ENCODE measurements at places on chromosomes 16 and 17. TPM values are rescaled to one million over a fixed set of nuclear protein-coding genes. Genes with fewer than 3 reads are reported as not detected.

- H3K27me3 ChIP-seq, result no peaks in the 10 kb centered on the region
- H3K4me3 ChIP-seq, result no peak overlapping the region
- no peaks in the 10 kb centered on the region for H3K36me3 ChIP-seq
These were observed 43.5 kb downstream of the ZDHHC7 start for GRCh38 chr16:84967828-84968227.

DNA sequence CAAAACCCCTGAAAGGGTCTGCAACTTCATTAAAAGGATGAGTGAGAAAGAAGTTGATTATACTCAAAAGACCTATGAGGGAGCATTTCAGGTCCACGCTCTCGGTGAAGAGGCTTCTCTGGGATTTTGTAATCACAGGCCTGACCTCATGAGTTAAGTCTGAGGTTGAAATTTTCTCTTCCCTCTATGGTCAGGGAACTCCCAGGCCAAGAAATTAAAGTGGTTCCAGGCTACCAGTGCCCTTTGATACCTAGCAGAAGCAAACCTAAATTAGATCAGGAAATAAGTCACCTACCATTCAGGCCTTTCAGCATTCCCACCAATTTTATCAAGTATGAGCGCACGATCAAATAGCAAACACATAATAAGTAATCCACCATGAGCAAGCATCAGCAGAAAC, 27.9 kb downstream of the MBTD1 start:
- DNase-seq, result no peak
- H3K4me3 ChIP-seq, result no peak overlapping the region
- H3K36me3 ChIP-seq, result no peaks in the 10 kb centered on the region
- H3K4me1 ChIP-seq, result no peaks in the 10 kb centered on the region
- H3K27me3 ChIP-seq, result no peaks in the 10 kb centered on the region
- H3K27ac ChIP-seq, result no peak overlapping the region

DNA sequence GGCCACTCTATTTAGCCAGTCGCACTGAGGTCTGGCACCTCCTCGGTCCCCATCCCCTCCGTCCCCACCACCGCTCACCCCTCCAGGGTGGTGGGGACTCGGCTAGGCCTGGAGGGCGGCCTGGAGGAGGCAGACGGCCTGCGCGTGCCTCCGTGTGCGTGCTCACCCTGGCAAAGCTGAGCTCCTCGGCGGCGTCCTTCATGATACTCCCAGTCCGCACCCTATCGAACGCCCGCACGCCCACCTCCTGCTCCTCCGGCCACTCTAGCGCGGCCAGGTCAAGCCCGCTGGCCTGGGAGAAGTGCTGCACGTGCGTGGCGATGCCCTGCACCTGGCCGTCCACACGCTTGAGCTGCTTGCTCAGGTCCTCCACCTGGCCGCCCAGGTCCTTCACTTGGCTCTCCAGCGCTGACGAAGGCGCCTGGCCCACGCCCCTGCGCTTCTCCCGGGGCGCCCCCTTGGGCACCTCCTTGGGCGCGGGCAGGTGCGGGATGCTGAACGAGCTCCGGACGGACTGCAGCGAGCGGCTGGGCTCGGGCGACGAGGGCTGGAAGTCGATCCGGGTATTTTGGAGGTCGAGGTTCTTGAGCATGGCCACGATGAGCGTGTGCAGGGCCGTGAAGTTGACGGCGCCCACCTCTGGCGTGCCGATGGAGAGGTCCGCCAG, 644 bp downstream of the QRICH2 start:
- DNase-seq, result no peak
- no peak overlapping the region for H3K4me3 ChIP-seq
- H3K27ac ChIP-seq, result no peak overlapping the region
- 0 out of 2 replicates have a peak, but pooled peaks cover 6% of the 10 kb centered on the region for H3K36me3 ChIP-seq
- no peaks in the 10 kb centered on the region for H3K4me1 ChIP-seq

DNA sequence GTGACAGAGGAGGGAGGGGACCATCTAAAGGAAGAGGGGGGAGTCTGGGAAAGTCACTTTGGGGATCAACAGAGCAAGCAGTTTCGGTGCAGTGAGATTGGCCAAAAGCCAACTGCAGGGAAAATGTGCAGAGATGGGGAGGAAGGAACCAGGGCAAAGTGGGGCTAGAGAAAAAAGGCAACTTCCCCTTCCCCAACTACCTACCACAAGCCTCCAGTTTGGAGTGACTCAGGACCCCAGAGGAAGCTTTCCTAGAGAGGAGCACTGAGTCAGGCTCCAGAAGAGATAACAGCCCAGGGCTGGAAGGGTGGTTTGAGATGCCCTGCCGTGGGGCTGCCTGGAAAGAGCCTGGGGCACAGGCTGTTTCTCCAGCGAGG, 6.9 kb upstream of the CD300LD start:
- no peaks in the 10 kb centered on the region for H3K4me1 ChIP-seq
- no peak overlapping the region for H3K4me3 ChIP-seq
- DNase-seq, result no peak
- H3K27ac ChIP-seq, result no peak overlapping the region
- H3K36me3 ChIP-seq, result no peaks in the 10 kb centered on the region

DNA sequence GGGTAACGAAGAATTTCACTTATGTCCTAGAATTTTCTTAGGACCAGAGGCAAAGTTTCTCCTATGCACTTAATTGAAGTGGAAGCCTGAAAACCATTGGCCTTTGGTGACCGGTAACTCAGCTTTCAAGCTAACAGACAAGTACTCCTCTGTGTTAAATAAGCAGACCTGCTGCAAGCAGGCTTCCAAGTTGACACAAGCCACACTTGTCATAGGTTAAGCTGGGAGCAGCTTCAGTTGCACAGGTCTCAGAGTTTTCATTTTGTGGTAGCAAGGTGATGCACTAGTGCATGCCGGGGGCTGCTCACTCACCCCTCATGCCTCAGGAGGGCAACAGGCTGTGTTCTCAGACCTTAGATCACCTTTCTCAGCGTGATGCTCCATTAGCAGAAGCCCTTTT, 399.9 kb downstream of the UTP18 start:
- no peak overlapping the region for H3K4me3 ChIP-seq
- DNase-seq, result no peak
- H3K27ac ChIP-seq, result no peak overlapping the region
- no peaks in the 10 kb centered on the region for H3K36me3 ChIP-seq
- no peaks in the 10 kb centered on the region for H3K4me1 ChIP-seq

DNA sequence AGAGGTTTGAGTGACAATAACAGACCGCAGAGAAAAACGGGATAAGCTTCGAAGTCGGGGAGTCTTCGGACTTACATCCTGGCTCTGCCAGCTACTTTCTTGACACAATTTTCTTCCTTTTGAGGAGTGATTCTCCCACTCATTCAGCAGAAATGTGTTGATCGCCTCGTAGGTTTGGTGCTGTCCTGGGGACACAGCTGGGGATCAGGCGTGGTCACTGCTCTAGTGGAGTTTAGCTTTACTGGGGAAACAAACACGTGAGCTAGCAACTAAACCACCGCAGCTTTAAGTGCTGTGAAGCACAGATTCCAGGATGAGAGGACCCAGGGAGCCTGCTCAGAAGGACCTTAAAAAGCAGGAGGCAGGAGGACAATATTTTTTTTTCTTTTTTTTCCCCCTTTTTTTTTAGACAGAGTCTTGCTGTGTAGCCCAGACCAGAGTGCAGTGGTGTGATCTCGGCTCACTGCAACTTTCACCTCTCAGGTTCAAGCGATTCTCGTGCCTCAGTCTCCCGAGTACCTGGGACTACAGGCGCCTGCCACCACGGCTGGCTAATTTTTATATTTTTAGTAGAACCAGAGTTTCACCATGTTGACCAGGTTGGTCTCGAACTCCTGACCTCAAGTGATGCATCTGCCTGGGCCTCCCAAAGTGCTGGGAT, 858 bp downstream of the NUBP1 start:
- H3K27ac ChIP-seq, result no peak overlapping the region
- DNase-seq, result no peak
- peak overlapping the region; percentile 58 for H3K4me3 ChIP-seq
- no peaks in the 10 kb centered on the region for H3K27me3 ChIP-seq
- no peaks in the 10 kb centered on the region for H3K36me3 ChIP-seq

GRCh38 chr17:75605790-75606189, 18.2 kb downstream of the MYO15B start:
- no peaks in the 10 kb centered on the region for H3K27me3 ChIP-seq
- H3K27ac ChIP-seq, result no peak overlapping the region
- no peaks in the 10 kb centered on the region for H3K4me1 ChIP-seq
- H3K36me3 ChIP-seq, result no peaks in the 10 kb centered on the region
- DNase-seq, result no peak

DNA sequence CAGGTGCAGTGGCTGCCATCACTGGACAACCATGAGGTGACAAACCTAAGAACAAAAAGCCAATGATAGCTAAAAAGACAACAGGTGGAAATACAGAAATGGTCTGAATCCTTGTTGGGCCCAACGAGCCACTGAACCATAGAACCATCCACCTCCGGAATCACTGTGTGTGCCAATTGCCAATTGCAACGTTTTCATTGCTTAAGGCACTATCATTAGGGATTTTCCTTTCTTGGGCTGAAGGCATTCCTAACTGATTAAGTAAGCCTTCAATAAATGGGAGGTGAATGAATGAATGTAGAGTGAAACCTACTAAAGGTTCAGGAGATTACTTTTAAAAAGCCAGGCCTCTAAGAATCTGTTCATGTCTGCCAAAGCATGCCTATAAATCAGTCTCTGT, 3.6 kb downstream of the USP31 start:
- DNase-seq, result peak; percentile 41
- H3K27me3 ChIP-seq, result peaks cover 4% of the 10 kb centered on the region
- 0 out of 2 replicates have a peak overlapping the region, but pooled peaks have one; percentile 16 for H3K4me3 ChIP-seq

DNA sequence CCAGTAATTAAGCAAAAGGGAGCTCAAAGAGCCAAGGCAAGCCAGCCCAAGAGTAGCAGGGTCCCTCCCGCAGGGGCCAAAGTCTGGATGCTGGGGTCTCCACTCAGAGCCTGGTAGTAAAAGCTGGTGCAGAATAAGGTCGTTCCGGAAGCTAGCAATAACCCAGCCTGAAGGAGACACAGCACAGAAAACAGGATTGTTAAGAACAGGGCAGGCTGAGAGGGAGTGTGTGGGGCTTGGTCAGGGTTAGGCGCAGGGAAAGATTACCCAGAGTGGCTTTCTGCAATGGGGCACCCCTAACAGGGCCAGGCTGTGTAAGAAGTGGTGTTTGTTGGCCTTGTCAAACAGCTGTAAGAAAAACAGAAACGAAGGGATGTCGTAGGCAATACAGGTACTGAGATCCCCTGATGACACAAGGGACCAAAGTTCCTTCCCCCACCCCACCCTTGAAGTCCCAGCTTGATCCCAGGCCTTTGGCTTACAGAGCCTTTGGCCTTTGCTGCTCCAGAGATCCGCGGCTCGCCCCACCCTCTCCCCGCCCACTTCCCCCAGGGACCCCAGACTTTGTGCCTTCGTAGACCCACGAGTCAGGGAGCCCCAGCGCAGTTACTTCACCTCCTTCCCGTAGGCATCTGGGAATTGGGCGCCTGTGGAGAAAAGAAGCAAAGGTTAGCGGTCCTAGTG, 712 bp downstream of the TMEM256 start:
- H3K27ac ChIP-seq, result peak overlapping the region; percentile 78
- peak overlapping the region; percentile 68 for H3K4me3 ChIP-seq
- H3K36me3 ChIP-seq, result peaks cover 3% of the 10 kb centered on the region
- peak; percentile 78 for DNase-seq
- no peaks in the 10 kb centered on the region for H3K27me3 ChIP-seq

- no peaks in the 10 kb centered on the region for H3K27me3 ChIP-seq
- no peaks in the 10 kb centered on the region for H3K4me1 ChIP-seq
- H3K36me3 ChIP-seq, result no peaks in the 10 kb centered on the region
- no peak overlapping the region for H3K27ac ChIP-seq
These were observed 211.9 kb downstream of the NTN1 start for GRCh38 chr17:9233271-9233599.

- H3K36me3 ChIP-seq, result no peaks in the 10 kb centered on the region
- H3K4me1 ChIP-seq, result no peaks in the 10 kb centered on the region
- H3K4me3 ChIP-seq, result no peak overlapping the region
- no peak overlapping the region for H3K27ac ChIP-seq
These were observed 240.8 kb upstream of the TOX3 start for GRCh38 chr16:52787709-52788108.

DNA sequence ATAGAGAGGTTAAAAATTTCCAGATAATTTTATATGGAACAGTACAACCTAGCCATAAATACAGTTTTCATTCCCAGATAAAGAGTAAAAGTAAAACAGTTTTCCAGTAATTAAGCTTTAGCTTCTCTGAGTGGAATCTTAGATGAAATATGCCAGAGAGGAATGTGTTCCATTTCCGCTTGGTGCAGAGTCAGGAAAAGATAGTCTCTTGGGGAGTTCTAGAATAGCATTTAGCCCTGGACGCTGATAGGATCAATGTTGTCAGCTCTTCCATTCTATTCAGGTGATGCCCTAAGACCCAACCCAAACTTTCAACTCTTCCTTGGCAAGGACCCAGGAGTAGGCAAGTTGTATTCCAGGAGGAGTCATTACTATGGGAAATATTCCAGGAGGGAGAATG, 30.9 kb upstream of the ABCA3 start:
- H3K36me3 ChIP-seq, result no peaks in the 10 kb centered on the region
- H3K27ac ChIP-seq, result no peak overlapping the region
- no peak overlapping the region for H3K4me3 ChIP-seq
- no peaks in the 10 kb centered on the region for H3K4me1 ChIP-seq
- no peaks in the 10 kb centered on the region for H3K27me3 ChIP-seq
- no peak for DNase-seq

DNA sequence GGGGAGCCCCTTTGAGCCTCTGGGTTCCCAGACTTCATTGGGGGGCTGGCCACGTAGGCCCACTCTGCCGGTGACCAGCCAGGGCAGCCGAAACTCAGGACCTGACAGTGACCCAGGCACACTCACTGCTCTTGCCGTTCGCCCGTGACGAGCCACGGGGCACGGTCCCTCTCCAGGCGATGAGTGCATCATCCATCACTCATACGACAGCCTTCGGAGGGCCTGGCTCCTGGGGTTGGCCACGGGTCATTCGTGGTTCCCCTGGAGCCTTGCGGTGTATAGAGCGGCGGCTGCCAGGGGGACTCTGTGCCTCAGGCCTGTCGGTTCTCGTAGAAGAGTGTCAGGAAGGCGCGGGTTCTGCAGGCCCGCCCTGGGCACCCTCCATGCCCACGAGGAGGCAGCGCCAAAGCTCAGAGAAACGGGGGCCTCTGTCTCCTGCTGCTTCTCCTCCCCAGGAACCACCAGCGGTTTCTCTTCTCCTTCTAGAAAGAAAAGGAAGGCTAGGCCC, 11.2 kb upstream of the NUDT16L1 start:
- no peaks in the 10 kb centered on the region for H3K27me3 ChIP-seq
- H3K4me1 ChIP-seq, result no peaks in the 10 kb centered on the region
- H3K36me3 ChIP-seq, result no peaks in the 10 kb centered on the region
- no peak for DNase-seq
- no peak overlapping the region for H3K27ac ChIP-seq

DNA sequence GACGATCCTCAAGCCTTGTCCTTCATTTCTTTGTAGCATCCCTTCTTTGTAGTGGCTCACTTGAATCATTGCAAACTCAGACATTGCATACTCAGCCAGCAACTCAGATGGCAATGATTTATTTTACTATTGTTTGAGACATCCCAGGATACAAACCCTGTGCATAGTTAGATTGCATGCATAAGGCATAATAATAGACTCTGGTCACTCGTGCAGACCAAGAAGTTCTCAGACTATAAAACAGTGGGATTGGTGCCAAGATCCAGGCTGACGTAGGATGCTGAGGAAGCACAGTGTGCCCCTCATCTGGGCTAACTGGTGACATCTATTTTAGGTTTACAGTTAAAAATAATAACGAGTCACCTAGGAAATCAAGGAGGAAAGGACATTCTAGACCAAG, 142.3 kb downstream of the PMP22 start:
- H3K4me3 ChIP-seq, result no peak overlapping the region
- H3K4me1 ChIP-seq, result 0 out of 2 replicates have a peak, but pooled peaks cover 4% of the 10 kb centered on the region
- no peak for DNase-seq
- H3K36me3 ChIP-seq, result no peaks in the 10 kb centered on the region
- no peaks in the 10 kb centered on the region for H3K27me3 ChIP-seq

Gene HOXB9
- not detected for total RNA-seq

Gene ZNF205
- total RNA-seq, result 29.1 TPM

Gene DYNLL2
- total RNA-seq, result 29.0 TPM

Gene ZDHHC1
- 2.3 TPM for total RNA-seq

Gene NLE1
- total RNA-seq, result 66.4 TPM
